ENCODE measurements at places on chromosomes 7 and 10. TPM values are rescaled to one million over a fixed set of nuclear protein-coding genes. Genes with fewer than 3 reads are reported as not detected.

The COX15 gene
- total RNA-seq: 33.4 TPM

DNA sequence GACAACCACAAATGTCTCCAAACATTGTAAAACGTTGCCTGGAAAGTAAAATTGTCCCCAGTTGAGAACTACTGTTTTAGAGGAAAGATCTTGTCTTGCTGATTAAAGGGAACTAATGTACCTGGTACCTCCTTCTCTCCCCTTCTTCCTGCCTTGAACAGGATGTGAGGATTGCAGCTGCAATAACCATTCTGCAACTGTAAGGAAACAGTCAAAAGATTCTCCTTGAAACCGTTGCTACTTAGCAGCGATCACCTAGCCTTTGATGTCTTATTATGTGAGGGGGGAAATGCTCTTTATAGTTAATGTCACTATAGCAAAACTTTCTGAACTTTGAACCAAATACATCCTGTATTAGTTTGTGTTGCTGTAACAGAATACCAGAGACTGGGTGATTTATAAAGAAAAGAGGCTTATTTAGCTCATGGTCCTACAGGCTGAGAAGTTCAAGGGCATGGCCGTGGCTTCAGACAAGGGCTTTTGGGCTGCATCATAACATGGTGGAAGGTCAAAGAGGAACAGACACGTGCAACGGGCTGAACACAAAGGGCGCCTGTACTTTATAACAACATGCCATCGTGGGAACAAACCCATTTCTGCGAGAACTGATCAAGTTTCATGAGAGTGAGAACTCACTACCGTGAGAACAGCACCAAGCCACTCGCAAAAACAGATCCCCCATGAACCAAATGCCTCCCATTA lies 54.2 kb upstream of the PARD3 start:
- DNase-seq: no peak

DNA sequence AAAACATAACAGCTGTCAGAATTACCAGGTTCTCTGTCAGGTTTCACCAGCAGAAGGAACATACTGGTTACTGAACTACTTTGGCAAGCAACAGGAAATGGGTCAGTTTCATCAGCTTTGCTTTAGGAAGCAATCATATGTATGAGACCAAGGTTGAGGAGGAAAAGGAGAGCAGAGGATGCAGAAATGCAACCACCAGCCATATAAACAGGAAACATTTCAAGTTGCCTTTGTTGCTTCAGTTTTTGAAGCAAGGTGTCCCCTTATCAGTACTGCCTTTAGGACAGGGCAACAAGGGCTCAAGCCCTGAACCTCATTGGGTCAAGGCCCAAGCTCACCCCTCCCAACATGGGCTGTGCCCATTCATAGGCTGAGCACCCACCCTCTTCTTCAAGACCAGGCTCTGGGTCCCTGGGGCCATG lies 10.2 kb downstream of the HIPK2 start:
- DNase-seq: no peak

- DNase-seq: peak; percentile 18
These were observed 60.7 kb downstream of the VCL start for GRCh38 chr10:74058658-74059057.

DNA sequence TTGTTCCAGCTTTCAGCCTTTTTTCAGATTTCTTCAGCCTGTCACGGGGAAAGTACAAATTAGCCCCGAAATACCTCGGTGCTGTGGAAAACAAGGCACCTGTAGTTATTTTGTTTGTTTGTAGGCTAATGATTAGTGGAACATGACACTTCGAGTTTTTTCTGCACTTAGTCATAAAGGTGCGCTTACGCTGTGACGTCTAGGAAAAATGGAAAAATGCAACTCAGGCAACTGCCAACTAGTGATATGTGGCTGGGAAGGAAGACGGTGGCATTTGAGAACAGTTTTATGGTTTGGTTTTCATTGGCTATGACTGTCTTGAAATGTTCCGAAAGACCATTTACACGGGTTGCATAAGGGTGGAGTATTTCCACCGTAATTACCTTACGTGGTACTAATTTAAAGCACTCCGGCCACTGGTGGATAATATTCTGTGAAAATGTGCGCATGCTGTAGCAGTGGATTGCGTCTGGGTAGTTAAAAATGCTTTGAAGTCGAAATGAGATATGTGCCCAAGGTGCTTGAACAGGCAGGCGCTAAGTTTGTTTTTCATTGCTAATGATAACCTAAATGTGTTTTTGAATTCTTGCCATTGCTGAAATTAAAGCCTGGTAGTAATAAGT lies 94.5 kb upstream of the CELF2 start:
- no peak for DNase-seq

- no peak for DNase-seq
These were observed 283.7 kb upstream of the NRP1 start for GRCh38 chr10:33618196-33618595.

DNA sequence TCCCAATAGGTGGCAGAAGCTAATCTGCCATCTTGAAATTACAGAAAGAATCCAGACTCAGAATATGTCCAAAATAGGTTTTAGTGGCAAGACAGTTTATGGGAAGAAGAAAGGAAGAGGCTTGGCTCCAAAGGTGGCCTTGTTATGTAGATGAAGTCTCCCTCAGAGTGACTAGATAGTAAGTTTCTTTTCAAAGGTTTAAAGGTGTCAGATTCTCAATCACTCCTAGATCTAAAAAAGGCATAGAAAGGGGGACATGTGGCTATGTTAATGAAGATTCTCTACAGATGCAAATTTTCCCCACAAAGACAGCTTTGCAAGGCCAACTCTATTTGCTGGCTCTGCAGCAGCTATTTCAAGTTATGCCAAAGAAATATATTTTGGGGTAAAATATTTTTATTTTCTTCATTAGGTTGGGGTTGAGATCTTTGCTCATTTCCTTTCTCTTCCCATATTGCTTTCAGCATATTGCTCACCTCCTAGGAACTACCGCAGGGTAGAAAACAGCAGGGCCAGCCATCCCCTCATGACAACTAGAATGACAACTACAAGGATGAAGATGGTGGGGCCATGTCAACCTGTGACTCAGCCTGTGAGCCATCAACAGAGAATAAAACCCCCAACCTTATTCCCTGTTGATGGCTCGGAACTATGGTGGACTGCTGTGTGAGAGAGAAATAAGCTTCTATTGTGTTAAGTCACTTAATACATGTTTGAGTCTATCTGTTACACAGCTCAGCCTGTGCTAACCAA lies 274.0 kb upstream of the GALNT17 start:
- no peak for DNase-seq

- DNase-seq: no peak
These were observed 213.9 kb upstream of the SH2B2 start for GRCh38 chr7:102072636-102073209.

All from astrocyte (in vitro differentiated cells and primary cell).